ENCODE measurements at places on chromosomes 7 and 10. TPM values are rescaled to one million over a fixed set of nuclear protein-coding genes. Genes with fewer than 3 reads are reported as not detected.

The CYP3A7 gene
- not detected for total RNA-seq

The TCERG1L gene
- total RNA-seq, result under 0.01 TPM

The TSPAN13 gene
- total RNA-seq, result 8.3 TPM

The MYH16 gene
- not detected for total RNA-seq

The PRTFDC1 gene
- total RNA-seq, result 3.5 TPM

The ATOH7 gene
- 0.27 TPM for total RNA-seq

The TMEM130 gene
- total RNA-seq, result 0.81 TPM

The NAT16 gene
- not detected for total RNA-seq

The ZP3 gene
- total RNA-seq, result 17.5 TPM

GRCh38 chr7:68238204-68238805 is 1241.7 kb downstream of the TYW1 start:
- no peak for DNase-seq

GRCh38 chr7:47231627-47232026 is 350.3 kb downstream of the TNS3 start:
- DNase-seq, result no peak

- no peak for DNase-seq
These were observed 123.8 kb downstream of the SLC25A13 start for GRCh38 chr7:96198047-96198636.

DNA sequence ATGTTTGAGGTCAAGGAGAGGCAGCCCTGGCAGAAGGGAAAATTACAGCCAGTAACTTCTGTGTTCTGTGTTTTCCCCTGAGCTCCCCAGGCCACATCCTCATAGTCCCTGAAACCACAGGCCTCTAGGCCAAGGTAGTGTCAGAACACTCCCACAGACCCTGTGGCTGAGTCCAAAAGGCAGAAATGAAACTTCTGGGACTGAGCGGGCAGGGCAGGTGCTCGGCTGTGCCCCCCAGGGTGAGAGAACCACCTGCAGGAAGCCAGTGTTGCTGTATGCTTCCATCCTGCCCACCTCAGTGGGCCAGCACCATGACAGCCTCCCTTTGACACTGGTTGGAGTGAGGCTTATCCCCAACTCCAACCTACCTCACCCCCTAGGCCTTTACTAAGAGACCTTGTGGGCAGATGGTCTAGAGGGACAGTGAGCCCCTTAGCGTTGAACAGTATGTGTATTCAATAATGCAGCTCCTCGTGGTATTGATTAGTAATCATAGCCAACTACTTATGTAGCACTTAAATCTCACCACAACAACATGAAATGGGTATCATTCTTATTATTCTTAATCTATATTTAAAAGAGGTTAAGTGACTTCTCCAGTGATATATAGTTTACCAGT is 30.3 kb downstream of the PIK3CG start:
- DNase-seq, result no peak

DNA sequence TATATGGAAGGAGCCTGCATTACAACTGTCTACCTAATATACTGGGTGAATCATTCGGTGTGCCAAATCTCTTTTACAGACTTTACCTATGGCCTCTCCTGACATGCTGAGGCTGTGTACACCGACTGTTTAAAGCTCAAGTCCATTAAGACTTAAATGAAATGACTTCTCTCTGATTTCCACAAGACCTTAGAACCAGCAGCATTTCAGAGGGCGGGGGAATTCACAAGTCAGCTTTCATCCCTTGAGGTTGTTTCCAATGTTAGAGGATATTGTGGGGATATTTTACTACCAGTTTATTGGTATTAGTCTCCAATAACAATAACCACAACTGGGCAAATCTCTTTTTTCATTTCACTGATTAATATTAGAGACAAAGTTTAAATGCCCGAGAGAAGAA is 87.1 kb upstream of the IKZF1 start:
- no peak for DNase-seq

- DNase-seq, result no peak
These were observed 127.0 kb upstream of the PPIF start for GRCh38 chr10:79220307-79220706.

DNA sequence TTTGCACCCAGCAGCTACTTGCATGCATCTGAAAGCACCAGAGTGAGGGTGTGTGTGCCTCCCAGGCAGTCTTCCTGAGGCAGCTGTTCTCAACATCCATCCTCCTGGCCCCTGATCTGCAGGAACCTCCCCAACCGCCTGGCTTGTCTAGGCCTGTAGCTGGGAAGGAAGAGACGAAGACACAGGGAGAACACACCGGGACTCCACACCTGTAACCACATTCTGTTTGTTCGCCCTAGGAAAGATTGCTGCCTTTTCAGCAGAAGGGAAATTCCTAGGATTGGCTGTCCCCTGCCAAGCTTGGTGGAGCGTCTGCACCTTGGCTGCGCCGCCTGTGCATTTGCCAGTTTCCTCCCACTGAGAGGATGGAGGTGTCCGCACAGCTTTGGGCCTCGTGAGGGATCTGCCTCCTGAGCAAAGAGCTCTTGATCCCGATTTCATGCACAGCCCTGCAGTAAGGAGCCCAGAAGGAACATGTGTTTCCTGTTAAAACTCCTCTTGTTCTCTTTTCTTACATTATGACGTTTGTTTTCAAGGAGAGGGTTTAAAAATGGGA is 154.6 kb downstream of the TPST1 start:
- no peak for DNase-seq

GRCh38 chr10:47141349-47141748 is 158.6 kb upstream of the GDF10 start:
- DNase-seq, result no peak

GRCh38 chr7:148944935-148945934 is 61.1 kb upstream of the EZH2 start:
- DNase-seq, result no peak

DNA sequence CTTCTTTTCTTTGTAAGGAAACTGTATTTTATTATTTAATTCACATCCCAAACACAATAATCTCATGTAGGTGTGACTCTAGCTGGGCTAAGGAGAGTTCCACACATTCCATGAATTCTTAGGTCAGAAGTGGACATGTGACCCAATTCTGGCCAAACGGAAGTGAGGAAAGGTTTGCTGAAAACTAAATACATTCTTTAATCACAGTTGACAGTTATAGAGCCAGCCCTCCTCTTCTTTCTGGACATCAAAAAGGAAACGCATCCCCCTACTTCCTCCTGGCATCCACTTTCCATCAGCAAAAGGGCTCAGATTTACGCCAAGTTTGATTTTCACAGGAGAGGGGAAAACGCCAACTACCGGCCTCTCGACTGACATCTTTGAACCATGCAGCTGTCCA is 774.4 kb upstream of the POM121L12 start:
- DNase-seq, result no peak

DNA sequence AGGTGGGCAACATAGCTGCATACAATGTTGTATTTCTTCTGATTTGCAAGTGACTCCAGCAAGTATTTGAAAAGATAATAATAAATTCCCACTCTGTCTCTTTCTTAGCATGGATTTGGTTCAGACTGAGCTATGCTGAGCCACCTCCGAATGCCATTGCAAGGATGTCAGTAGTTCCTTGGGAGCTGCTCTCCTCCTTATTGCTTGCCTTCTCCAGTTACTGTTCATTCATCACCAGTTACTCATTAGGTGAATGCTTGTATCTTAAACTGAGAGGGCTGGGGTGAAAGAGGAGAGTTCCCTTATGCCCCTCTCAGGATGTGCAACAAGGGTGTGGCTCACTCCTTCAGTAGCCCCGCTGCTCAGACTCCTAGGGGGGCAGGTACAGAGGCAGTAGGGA is 78.4 kb upstream of the PRKAR2B start:
- DNase-seq, result no peak

- no peak for DNase-seq
These were observed 1.6 kb downstream of the TRRAP start for GRCh38 chr7:98879979-98880315.

- DNase-seq, result no peak
These were observed 503.3 kb downstream of the TCERG1L start for GRCh38 chr10:130808243-130808642.

GRCh38 chr7:107742678-107743566 is 1.0 kb upstream of the CBLL1 start:
- no peak for DNase-seq

GRCh38 chr10:4532011-4532410 is 294.0 kb upstream of the AKR1E2 start:
- DNase-seq, result no peak

- DNase-seq, result no peak
These were observed 8.0 kb downstream of the CDH23 start for GRCh38 chr10:71404503-71405295.

All from hematopoietic multipotent progenitor cell (in vitro differentiated cells).